Skeletal muscle cell (primary cell): ENCODE measurements at places on chromosomes 12 and 14.

DNA sequence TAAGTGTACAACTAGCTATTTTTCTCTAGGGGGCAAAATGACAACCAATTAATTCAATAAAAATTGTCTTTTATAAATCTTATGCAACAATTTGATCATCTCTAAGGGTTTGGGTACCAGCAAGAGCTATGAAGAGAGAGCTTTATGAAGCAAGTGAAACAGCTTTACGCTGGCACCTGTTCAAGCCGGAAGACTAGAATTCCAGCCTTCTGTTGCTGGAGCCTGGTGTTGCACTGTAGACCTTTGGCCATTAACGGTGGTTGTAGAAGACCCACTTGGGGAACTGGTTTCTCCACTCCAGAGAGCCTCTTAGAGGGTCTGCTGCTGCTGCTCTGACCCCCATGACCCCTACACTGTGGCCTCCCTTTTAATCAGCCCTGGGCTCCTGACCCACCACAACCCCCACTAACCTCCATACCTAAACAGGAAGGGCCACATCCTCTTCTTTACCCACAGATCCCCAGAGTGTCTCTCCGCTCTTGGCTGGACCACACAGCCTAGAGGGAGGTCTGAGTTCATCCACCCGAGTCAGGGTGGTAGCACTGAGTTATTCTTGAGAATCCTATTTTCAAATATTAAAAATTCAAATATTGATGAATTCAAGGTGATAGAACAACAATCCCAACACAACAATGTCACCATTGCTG lies 54.6 kb upstream of the STON2 start:
- DNase-seq, result no peak

DNA sequence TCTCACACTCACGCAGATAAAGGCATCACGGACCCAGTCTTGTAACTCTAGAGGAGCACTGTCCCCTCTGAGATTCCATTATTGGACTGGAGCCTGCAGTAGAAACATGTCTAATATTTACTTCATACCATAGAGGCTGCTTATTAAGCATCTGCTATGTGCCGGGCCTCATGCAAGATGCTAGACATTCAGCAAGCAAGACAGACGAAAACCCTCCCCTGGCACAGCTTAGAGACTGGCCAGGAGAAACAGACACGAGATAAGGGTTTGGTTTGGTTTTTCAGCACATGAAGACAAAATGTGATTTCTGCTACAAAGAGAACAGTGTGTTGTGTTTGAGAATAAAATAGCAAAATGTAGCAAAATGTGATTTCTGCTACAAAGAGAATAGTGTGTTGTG lies 719.2 kb downstream of the MED13L start:
- DNase-seq, result no peak

DNA sequence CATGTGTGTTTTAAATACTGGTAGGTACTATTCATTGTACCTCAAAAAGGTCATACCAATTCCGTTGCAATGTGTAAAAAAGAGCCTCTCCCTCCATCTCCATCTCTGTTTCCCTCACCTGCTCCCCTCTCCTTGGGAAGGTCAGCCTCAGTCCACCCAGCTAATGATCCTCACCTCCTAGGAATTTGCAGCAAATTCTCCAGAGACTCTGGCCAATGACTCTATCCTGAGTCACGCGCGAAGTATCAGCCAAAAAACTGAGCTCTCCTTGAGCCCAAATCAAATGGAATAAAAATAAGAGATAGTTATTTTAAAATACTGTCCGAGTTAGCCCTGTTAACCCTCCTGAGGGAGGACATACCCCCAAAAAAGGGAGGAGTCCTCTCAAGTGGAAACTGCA lies 148.4 kb downstream of the DPF3 start:
- DNase-seq, result peak; percentile 77

- no peak for DNase-seq
Observed at GRCh38 chr12:116698116-116698515, 39.8 kb downstream of the SPRING1 start.

DNA sequence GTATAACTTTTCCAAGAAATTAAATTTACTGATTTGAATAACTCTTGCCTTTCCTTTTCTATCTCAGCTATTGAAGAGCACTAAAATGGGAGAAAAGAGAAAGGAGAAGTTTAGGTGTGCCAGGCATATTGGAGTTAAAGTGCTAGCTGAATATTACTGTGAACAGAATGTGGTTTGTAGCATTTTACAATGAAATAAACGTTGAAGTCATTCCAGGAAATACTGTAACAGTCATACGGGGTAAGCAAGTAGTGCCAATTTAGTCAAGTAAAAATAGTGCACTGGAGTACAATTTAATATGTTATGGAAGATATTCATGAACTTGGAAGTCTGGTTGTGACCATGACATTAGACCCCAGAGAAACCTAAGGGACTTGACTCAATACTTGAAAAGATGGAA lies 62.1 kb downstream of the E2F7 start:
- DNase-seq, result no peak

- no peak for DNase-seq
Observed at GRCh38 chr12:97386133-97386581, 76.4 kb upstream of the RMST start.

DNA sequence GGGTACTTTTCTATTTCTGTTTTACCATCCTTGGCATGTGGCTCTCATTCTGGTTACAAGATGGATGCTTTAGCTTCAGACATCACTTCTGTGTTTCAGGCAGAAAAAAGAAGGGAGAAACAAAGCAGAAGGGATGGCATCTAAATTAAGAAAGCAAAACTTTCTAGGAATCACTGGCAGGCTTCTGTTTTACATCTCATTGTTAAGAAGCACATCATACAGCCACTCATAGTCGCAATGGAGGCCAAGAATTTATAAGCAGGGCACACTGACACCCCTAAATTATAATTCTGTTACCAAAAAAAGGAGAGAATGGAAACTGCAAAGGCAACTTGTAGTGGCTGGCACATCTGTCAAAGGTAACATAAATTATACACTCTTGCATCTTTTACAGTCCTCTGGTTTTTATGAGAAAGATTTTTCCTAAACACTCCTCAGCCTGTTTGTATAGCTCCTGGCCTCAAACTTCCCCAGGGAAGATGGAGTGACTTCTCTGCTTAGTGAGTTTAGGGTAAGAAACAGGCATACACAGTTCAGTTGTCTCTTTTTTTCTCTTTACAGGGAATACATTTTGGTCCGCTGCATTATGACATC lies 22.0 kb upstream of the LEMD3 start:
- no peak for DNase-seq

GRCh38 chr14:68976160-68977067 lies 2.7 kb downstream of the ACTN1 start:
- DNase-seq, result no peak
